ENCODE measurements at places on chromosomes 4 and X.

GRCh38 chr4:125268068-125268755, 46.5 kb upstream of the FAT4 start:
- DNase-seq: no peak

DNA sequence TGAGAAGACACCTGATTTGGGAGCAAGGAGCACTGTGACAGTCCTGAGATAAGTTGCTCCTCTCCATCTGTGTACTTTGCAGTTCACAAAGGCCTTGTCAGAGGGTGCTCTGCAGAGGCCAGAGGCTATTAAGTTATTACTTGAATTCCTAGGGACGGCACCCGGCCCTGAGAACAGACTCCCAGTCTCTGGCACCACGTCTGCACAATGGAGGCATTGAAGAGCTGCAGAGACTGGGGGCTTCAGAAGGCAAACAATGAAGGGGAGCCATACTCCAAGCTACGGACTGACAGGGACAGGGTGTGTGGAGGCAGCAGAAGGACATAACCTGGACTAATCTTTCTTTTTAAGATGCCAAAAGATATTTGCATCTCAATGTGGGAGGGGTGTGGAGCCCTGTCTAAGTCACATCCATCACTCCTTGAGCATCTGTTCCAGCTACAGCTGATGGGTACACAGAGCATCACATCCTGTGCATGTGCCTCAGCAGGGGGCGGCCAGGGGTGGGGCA, 11.5 kb downstream of the RASGEF1B start:
- DNase-seq: no peak

DNA sequence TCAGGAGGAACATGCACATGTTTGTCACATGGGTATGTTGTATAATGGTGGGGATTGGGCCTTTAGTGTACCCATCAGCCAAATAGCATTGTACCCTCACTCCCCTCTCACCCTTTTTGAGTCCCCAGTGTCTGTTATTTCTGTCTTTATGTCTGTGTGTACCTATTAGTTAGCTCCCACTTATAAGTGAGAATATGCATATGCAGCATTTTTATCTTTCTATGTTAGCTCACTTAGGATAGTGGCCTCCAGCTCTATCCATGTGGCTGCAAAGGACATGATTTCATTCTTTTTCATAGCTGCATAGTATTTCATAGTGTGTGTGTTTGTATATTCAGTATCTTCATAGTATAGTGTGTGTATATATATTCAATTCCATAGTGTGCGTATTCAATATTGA, 64.6 kb downstream of the DCLK2 start:
- no peak for DNase-seq

DNA sequence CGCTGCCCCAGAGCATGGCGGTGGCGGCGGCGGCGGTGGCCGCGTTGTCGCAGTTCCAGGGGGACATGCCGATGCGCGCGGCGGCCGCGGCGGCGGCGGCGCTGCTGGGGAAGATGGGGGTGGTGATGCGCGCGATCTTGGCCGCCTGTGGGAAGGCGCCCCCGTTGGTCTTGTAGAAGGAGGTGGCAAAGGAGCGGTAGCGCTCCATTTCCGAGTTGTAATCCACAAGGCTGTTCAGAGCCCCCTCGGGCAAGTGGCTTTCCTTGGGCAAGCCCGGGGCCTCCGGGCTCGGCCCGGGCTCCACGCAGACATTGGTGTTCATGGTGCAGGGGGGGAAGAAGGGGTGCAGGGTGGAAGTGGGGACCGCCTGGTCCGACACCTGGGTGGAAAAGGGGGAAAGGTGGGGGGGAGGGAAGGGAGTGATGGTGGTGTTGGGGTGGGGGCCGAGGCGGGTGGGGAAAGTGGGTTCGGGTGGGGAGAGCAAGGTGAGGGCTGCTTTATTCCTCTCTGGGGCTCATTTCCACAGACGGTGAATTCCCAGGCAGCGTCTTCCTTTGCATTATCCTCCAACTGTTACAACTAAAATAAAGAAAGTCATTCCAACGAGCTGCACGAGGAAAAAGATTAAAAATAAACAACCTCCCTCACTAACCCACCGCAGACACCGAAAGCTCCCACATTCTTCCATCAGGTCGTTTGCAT, 3.1 kb downstream of the CXXC4 start:
- DNase-seq: no peak

GRCh38 chr4:127400731-127401346, 231.9 kb upstream of the INTU start:
- peak; percentile 53 for DNase-seq

GRCh38 chr4:187840814-187841213, 154.8 kb upstream of the ZFP42 start:
- no peak for DNase-seq

DNA sequence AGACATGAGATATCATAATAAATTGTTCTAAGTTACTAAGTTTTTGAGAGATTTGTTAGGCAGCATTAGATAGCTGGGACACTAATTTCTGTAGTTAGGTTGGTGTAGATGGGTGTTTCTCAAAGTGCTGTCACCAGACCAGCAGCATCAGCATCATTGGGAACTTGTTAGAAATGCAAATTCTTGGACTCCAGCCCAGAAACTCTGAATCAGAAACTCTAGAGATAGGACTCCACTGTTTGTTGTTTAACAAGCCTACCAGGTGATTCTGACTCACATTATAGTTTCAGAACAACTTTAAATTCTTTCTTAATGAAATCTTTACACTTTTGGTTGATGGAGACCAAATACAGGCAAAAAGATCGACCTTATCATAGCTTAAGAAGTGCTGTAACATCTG, 173.7 kb downstream of the PABPC4L start:
- no peak for DNase-seq

DNA sequence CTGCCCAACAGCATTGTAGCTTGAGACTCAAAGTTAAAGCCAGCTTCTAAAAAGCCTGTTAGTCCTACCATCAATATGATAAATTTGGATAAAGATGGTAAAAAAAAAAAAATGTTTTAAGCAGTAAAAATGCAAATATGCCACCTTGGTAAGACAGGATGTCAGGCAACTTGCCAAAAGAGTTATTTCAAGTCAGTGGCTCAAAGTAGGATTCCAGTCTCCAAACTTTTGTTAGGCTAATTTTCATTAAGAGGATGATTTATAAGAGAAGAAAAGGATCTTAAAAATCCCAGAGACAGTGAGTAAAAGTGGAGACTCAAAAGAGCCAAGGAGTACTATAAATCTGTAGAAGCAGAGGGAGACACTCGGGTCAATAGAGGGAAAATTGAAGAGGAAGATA, 47.5 kb downstream of the GASK1B start:
- no peak for DNase-seq

GRCh38 chr4:86959588-86960500, 25.0 kb downstream of the AFF1 start:
- no peak for DNase-seq

DNA sequence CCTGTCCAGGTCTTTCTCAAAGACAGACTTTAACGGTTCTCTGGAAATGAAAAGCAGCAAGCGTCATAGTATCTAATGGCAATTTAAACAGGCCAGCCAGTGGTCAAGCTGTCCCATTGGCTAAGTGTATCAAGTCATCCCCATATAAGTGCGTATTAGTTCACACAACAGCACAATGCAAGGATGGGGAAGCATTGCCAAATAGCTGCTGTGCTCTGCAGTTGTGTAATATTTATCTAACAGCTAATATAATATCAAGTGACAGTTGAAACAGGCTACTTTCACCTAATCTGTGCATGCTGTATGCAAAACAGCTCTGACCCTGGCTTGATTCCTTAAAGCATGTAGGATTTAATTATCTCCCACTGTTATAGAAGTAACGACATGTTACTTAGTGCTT, 134.8 kb upstream of the PPARGC1A start:
- DNase-seq: no peak

GRCh38 chrX:133913009-133913408, 72.4 kb downstream of the GPC3 start:
- no peak for DNase-seq

DNA sequence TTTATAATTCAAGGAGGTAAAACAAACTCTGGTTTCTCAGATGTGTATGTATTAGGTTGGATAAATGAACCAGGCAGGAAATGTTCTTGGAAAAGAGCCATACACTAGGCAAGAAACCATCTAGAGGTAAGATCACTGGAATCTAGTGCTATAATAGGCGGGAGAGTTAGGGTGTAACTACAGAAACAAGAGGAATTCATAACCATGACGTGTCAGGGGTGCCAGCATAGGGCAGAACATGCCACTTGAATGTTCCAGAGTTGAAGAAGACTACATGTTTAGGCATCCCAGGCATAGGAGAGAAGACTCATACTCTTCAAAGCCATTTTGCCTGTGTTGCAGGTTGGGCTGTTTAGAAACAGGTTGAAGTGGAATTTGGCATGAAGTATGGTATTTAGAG, 198.7 kb downstream of the CCNG2 start:
- no peak for DNase-seq

- DNase-seq: no peak
These were observed 114.4 kb downstream of the MSN start for GRCh38 chrX:65781845-65782244.

DNA sequence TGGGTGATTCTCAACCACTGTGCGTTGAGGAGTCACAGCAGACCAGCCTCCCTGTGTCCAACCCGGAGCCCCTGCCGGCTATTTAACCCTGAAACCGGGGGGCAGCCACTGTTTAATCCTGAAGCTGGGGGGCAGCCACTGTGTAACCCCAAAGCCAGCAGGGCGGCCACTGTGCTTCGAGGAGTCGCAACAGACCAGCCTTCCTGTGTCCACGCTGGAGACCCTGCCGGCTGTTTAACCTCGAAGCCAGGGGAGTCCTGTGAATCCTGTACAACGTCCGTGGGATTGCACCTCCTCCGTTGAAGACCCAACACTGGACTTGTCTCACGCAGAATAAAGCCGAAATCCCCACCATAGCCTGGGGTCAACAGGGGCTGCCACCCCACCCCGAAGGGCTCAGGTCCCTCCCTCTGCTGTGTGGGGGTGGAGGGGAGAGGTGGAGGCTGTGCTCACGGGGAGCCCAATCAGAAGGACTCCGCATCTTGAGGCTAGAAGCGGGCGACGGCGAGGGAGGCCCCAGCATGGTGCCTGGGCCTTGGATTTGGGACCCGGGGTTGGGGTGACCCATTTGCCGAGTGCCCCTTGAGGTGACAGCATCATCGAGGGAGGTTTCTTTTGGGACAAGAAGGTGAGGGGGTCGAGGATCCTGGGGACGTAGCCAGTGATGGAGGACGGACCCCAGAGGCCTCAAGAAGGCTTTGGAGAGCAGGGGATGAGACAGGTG, 94.9 kb downstream of the ADRA2C start:
- DNase-seq: no peak

GRCh38 chr4:184096561-184097240, 121.0 kb downstream of the ENPP6 start:
- no peak for DNase-seq

- DNase-seq: no peak
These were observed 6.6 kb downstream of the GDPD2 start for GRCh38 chrX:70429759-70430158.

GRCh38 chr4:475962-476361, 23.0 kb downstream of the ZNF721 start:
- DNase-seq: no peak

GRCh38 chr4:185597532-185598188, 62.4 kb upstream of the PDLIM3 start:
- peak; percentile 72 for DNase-seq

Measured in inflammatory macrophage (primary cell).